Anterior cingulate cortex (tissue), 58 donors: ENCODE measurements at places on chromosomes 2 and 18.
A peak's percentile ranks its signal among the peaks of the same experiment; 100 is the strongest.

DNA sequence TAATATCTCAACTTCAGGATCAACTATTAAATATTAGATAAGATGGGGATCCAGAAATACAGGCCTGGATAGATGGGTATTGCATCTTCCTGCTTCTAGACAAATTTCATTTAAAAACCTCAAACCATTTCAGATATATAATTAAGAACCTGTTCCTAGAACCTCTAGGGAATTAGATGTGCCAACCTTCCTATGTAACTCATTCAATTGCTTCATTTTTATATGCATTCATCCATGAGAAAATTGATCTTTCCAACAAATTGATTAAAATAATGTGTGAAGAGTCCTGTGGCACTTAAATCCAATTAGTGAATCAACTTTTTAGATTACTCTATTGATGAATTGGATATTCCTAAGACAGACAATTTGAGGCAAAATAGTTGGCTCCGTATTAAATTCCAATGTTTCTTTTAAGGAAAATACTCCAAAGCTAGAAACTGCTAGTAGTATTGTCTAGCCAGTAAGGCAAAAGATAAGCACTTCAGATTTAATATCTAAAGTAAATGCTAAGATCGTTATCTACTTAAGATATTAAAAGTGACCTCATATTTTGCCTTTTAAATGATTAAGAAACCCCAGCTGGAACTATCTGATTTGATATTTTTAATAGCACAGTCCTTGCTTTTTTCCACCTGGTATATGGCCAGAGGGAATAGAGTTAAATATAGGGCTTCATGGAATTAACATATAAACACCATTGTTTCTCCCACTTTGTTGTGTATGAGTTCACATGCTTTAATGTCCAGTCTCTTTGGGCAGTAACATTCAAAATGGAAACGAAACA, 35.8 kb downstream of the DARS1 start:
- DNase-seq: no peak

GRCh38 chr2:108316461-108317258, 28.0 kb downstream of the SULT1C2 start:
- no peak for DNase-seq

GRCh38 chr2:64323197-64323596, 130.8 kb upstream of the LGALSL start:
- no peak for DNase-seq

DNA sequence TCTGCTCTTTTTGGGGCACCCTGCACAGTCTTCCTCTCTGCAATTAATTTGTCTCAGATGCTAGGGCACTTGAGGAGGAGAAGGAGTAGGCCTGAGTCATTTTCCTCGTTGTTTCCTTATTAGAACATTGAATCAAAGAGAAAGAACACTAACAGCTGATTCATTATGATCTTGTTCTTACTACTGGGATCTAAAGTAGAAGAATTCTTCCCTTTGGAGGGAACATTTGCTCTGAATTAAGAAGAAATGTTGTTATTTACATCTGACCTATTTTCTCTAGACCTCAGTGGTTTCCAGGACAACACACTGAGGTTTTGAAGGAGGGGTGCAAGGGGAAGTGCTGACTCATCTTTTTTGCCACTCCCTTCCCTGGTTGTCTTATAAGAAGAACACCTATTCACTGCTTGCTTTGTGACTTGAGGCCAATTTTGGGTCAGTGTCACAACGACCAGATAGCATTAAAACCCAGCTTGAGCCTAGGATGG, 24.3 kb upstream of the STAT1 start:
- DNase-seq: no peak

DNA sequence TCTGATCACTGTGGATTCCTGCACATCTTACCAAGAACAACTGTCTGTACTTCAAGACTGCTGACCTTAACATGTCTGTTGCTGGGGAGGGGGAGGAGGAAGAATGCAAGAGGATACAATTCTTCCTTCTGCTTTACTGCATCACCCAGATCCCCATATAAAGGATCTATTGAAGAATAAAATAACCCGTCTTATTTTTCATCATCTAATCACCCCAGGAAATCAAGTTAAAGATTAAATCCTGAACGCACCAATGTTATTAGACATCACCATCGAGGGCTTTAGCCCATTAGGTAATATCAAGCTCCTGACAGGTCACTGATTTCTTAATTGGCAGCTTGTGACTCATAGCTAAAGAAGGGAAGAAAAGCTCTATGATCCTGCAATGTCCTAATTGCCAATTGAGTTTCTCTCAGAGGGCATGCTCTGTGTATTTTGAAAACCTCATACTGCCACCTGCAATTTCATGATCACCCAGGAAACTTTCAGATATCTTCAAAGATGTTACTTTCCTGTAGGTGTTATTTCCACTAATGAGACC, 75.4 kb upstream of the KCNE4 start:
- DNase-seq: no peak

DNA sequence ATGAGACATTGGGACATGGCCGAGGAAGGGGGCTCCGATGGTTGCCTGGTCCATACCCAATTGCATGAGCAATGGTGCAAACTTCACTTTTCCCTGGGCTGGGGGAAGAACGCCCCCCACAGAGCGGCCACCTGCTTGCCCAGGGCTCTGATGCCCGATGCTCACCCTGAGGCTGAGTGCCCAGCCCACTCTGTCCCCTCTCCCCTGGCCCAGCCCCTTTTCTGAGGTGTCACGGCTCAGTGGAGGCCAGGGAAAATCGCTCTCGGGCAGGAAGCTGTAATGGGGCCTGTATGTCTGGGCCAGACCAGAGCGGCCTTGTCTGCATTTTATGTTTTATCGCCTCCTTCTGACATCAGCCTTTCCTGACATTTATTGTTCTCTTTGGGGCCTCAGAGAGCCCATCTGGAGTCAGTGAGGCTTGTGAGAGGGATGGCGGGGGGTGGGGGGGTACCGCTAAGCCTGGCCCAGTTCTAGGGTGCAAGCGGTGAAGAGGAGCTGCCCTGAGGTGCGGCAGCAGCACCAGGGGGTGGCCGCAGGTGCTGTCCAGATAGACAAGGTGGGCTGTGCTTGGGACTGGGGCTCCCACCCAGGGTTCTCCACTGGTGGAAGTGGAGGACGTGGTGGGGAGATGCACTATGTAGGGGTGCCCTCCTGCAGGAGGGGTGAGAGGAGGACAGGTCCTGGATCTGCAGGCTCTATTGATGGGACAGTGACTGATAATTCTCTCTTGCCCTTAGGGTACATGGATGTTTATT, 46.2 kb downstream of the INHBB start:
- no peak for DNase-seq

GRCh38 chr2:171999161-171999560, 592 bp upstream of the METAP1D start:
- no peak for DNase-seq

GRCh38 chr2:75527676-75528075, 33.1 kb downstream of the EVA1A start:
- DNase-seq: no peak

GRCh38 chr2:205766779-205767359, 84.6 kb downstream of the NRP2 start:
- DNase-seq: peak; percentile 8

DNA sequence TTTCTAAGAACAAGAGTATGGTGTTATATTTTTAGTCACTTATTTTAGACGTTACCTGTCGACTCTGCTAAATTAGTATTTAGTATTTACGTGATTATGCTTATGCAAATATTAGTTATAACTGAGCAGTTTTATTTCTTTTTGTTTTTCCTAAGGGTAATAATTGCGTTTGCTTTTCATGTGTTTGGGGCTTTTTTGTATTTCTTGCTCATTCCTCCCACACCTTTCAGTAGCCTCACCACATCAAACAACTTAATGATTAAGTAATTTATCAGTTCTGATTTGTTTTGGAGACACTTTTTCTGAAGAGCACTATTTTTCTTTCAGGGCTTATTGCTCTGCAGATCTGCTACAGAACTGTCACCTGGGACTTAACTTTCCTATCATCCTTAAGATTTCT, 7.5 kb downstream of the SLC4A1AP start:
- DNase-seq: no peak

GRCh38 chr2:225670111-225670974, 270.8 kb downstream of the NYAP2 start:
- no peak for DNase-seq

DNA sequence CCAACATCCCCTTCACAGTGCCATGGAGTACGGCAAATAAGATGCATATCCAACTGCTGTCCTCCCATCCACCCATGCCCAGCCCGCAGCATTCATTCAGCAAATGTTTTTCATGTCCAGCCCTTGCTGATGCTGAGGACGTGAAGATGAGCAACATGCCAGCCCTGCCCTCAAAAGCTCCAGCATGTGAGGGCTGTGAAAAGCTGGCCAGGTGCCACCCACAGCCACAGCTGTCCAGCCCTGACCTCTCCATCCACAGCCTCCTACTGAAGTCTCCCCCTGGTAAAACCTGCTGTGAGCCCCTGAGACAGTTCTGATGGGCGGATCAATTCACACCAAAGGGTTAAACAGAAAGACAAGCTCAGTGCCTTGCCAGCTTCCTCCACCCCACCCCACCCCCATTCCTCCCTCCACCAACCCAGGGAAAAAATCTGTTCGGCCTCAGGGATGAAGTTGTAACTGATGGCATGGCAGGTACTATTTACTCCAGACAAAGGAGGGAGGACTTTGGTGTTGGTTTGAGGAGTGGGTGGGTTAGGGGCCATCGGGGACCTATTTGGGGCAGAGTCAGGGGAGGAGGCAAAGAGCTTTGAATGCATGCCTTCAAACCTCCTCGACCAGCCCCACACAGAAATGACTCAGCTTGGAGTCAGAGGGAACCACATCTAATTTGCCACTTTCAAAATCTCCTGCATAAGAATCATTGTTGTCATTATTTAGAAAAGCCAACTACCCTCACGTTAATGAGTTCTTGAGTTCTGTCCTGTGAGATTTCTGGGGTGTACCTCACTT, 4.3 kb downstream of the ZBTB7C start:
- DNase-seq: no peak

GRCh38 chr18:74562775-74563174, 28.5 kb downstream of the CNDP1 start:
- DNase-seq: no peak

DNA sequence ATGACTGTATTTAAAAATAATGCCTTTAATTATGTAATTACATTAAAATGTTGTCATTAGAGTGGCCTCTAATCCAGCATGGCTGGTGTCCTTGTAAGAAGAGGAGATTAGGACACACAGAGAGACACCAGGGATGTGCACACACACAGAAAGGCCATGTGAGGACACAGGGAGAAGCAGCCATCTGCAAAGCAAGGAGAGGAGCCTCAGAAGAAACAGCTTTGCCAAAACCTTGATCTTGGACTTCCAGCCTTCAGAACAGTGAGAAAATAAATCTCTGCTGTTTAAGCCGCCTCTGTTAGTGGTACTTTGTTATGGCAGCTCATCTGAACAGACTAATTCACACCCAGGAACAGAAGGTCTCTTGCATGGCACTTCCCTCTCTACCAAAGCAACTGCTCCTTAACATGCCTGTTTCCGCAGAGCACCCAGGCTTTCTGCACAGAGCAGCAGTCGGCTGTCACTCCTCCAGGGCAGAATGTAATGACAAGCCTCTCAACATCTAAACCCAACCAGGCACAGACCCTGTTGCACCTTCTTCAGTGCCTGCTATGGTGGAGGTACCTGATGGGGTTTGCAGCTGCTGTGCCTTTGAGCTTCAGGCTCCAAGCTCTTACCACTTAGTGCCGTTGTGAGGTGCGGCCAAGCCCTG, 377.7 kb downstream of the TDRD15 start:
- DNase-seq: no peak

DNA sequence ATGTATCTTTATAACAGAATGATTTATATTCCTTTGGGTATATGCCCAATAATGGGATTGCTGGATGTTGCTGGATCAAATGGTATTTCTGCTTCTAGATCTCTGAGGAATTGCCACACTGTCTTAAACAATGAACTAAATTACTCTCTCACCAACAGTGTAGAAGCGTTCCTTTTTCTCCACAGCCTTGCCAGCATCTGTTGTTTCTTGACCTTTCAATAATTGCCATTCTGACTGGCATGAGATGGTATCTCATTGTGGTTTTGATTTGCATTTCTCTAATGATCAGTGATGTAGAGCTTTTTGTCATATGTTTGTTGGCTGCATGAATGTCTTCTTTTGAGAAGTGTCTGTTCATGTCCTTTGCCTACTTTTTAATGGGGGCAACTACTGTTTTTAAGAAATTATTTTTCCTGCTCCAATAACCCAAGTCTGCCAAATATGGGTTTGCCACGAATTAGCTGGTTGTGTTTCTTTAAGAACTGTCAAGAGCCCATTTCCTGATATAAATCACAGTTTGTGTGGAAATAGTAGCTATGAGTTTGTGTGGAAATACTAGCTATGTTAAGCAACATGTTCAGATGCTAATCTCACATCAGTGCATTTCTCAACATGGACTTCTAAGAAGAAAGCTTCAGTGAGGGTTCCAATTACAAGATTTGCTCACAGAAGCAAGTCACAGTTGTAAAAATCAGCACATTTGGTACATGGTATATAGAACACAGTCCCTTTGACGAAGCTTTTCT, 259.4 kb downstream of the ANAPC1 start:
- no peak for DNase-seq

DNA sequence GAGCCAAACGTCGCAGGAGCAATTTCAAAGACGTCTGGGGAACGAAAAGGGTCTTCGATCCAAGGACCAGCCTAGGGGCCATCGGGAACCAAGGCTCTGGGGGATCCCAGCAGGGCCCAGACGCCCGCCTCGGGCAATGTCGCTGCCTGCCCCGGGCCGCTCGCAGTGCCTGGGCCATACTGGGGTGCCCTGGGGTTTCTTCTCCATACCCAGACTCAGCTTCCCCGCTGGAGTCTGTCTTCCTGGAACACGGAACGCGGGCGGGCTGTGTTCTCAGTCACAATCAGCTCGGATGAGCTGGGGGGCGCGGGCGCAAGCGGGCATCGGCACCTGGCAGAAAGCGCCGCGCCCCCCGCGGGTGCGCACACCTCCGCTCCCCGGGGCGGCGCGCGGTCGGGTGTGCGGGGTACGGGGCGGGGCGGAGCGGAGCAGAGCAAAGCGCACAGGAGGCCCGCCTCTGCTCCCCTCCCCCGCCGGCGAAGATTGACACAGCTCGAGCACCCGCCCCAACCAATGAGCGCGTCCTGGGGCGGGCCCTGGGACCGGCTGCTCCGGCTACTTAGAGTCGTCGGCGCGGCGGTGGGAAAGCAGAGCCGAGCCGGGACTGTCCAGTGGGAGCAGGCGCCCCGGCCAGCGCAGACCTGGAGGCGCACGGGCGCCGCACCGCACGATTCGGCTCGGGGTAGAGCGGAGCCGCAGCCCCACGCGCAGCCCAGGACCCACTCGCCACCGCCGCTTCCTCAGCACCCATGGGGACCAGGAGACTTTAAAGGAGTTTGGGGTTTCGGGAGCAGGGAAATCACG, at the start of gene LRATD1:
LRATD1 (plus strand) TSS at position 585 of the 804 bp plus-strand sequence. CDS start 1,263 bp downstream, outside the sequence.
- peak; percentile 84 for DNase-seq

- no peak for DNase-seq
Measured at GRCh38 chr2:100178085-100178788, 35.8 kb upstream of the AFF3 start.

- no peak for DNase-seq
Measured at GRCh38 chr2:158178646-158179045, 77.0 kb downstream of the UPP2 start.

- DNase-seq: no peak
Measured at GRCh38 chr2:234111523-234111922, 61.0 kb downstream of the SPP2 start.
